CD4-positive, alpha-beta T cell treated with Interferon gamma for 1 hour (primary cell): ENCODE measurements at places on chromosomes 7 and 10.
A peak's percentile ranks its signal among the peaks of the same experiment; 100 is the strongest.

- no peak for DNase-seq
Measured at GRCh38 chr10:32112055-32112454, 55.8 kb upstream of the KIF5B start.

GRCh38 chr10:92753865-92754264 lies 64.1 kb downstream of the HHEX start:
- no peak for DNase-seq

- peak; percentile 40 for DNase-seq
Measured at GRCh38 chr7:129009437-129009836, 45.5 kb downstream of the TNPO3 start.

DNA sequence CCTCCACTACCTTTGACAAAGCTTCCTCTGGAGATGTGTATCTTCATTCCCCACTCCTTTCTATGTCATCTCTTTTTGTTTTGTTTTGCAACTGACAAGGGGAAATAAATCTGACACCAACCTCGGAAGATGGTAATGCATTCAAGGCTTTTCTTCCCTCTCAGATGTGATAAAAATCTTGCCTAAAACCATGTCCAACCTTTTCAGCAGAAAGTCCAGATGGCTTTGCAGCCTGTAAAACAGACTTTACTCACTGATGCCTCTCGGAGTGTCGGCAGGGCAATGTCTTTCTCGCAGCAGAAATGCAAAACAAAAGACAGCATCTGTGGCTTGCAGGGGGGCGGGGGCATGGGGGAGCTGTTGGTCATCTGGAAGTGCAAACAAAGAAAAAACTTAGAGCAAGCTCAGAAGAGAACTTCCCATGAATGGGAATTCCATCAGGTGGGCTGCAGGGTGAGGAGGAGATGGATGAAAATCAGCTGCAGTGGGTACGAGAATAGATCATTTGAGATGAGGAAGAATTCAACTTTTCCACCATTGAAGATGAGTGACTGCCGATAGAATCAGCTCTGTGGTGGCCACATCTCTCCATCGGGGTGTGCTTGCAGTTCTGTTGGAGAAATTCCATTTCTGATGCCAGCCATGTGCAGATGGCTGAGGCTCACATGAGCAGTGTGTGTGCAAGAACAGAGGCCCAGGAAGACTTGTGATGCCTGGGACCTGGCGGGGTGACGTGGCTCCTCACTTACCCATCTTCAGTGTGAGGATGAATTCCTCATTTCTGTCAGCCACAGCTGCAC lies 237.7 kb downstream of the WDR37 start:
- DNase-seq: no peak

DNA sequence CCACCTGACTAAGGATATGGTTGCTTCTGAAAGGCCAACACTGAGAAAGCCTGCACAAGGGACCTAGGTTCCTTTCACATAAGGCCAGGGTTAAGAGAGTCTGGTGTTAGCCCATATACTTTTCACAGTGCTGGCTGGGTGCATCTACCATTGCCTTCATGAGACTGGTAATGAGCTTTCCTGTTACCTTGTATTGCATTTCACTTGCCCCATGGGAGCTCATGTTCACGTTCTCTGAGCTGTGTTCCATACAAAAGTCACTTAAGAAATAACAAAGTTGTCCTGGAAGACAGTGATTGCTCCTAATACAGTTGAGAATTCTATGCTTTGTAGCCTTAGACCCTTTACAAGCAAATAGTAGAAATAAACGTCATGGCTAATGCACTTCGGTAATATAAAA lies 337.8 kb upstream of the TEX47 start:
- DNase-seq: no peak

DNA sequence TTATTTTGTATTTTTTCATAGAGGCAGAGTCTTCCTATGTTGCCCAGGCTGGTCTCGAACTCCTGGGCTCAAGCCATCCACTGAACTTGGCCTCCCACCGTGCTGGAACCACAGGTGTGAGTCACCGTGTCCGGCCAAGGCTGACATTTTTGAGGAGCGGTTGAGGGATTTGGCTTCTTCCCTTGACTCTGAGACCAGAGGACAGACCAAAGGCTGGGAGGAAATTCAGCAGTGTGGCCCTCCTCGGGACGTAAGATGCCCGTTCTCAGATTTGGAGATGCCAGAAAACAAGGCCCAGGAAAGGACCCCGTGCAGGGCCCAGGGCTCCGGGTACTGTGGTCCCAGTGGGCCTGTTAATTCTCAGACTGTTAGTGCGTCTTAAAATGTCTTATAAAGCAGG lies 146.2 kb downstream of the WDR37 start:
- DNase-seq: no peak

DNA sequence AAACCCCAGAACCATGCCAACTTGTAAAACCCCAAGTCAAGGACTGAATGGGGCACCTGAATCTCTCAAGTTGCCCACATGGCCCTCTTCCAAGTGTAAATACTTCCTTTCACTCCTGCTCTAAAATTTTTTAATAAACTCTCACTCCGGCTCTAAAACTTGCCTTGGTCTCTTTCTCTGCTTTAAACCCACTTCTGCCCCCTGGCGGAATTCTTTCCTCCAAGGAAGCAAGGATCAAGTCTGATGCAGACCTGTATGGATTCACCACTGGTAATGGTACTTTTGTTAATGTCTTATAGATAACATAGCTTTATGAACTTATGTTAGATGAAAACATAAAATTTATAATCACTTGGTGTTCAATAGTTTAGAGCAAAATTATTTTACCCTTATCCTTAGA lies 33.8 kb downstream of the SLC16A9 start:
- DNase-seq: no peak

- no peak for DNase-seq
Measured at GRCh38 chr10:101280511-101280910, 51.2 kb upstream of the LBX1 start.

DNA sequence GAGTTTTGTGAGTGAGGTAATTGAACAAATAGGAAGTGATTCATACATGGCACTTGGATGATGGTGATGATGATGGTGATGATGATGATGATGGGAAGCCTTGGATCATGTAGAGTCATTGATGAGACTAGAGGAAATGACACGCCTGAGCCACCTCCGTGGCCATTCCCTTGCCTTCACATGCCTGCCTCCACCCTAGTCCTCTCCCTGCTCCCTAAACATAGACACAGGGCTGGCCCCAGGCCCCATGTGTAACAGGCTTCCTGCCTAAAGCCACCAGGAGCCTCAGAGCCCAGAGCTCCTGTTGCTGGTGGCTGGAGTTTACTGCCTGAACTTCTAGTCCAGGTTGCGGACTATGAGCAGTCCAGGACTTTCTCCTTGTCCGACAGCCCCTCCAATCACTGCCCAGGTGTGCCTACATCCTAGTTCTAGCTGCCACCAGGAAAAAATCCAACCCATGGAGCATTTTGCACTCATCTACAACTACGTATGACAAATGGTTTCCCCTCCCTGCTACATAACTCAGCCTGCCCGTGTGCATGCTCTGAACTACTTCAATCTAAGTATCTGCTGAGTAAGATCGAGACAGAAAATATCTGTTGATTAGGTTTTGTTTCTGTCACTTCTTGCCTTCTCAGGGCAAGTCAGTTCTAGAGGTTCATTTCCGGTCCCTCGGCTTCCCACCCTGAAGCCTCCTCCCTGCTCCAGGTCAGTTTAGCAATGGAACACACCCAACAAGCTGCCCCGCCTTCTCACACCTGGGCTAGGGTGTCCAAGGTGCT lies 35.5 kb upstream of the KDM7A start:
- DNase-seq: peak; percentile 33

DNA sequence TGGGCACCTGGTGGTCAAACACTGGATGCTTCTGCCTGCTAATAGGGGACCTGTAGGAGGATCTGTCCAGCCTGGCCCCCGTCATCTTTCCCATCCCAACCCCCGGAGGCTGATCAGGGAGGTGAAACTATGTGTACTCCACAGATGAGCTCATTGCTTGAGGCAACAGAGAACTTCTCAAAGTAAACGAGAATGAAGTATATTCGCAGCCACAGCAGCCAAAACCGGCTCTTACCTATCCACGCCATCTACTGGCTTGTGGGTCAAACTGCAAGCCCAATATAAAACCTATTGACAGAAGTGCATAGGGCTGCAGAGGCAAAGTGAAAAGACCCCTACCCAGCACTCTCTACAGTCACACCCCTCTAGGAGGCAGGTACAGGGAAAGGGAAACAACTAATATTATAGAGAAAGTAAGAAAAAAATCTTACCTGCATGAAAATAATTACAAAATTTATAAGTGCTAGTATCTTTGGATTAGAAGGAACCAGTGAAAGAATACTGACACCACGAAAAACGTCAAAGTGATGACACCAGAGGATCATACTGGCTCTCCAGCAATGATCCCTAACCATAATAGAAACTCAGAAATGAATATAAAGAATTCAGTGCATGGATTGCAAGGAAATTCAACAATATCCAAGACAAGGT lies 973.5 kb downstream of the ANKRD7 start:
- DNase-seq: no peak

- DNase-seq: no peak
Measured at GRCh38 chr10:75705426-75705825, 274.0 kb downstream of the LRMDA start.

GRCh38 chr7:158289231-158289630 lies 298.4 kb downstream of the PTPRN2 start:
- DNase-seq: no peak

DNA sequence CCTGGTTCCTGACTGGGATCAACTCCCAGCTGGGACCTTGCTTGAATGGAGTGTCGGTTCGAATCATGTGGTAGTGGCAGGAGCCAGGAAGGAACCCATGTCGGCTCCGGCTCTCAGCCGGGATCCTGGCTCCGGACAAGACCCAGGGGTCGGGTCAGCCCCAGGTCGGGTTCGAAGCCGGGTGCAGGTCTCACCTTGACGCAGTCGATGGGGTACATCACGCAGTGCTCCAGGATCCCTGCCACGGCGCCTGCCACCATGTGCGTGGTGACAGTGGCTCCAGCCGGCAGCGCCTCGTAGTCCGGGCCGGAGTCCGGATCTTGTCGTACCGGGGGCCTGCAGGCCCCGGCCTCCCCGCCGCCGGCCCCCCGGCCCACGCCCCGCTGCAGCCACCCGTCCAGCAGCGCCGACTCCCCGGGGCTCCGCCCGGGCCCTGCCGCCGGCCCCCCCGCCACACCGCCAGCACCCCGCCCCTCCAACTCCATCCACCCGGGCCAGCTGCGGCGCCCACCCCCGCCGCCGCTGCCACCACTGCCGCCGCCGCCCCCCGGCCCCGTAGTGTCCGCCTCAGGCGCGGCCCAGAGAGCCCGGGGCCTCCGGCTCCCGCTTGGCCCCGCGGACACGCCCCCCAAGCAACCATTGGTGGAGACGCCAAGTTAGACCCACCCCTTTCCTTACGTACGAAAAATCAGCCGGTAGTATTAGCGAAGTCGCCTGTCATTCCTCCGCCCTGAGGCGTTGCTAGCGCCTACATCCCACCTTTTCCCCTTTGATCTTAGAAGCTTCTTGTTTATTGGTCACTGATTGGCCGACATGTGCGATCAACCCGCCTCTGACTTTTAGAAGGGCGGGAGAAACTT lies at the start of gene SLC25A28:
Gene SLC25A28 (minus strand): TSS at position 589 of the 860 bp plus-strand sequence. CDS start 104 bp downstream, at position 485.
- DNase-seq: peak; percentile 8

DNA sequence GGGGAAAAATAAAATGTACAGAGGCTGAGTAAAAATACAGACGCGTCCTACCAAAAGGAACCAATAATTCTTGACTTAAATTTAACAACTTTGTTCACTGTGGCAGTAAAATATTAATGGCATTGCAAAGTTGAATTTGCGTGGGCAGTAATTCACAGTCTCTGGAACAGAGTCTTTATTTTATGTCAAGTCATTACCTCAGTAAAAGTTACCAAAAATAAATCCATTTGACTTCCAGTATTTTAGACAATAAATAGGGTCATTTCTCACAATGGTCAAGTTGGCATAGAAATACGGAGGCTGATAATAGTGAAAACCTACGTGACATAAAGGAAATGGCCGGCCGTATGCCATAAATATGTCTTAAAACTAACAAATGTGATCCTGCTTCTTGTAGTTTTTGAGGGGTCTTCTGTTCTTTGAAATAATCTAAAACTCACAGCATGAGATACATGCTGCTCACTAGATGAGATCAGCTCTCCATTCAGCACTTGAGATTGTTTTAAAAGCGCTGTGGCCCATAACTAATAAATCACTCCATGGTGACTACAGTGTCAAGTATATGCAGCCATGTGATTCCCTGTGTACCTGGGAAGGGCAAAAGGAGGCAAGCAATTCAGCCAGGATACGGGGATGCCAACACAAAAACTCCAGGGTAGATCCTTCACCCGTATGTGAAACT lies 75.3 kb downstream of the DOCK4 start:
- no peak for DNase-seq

DNA sequence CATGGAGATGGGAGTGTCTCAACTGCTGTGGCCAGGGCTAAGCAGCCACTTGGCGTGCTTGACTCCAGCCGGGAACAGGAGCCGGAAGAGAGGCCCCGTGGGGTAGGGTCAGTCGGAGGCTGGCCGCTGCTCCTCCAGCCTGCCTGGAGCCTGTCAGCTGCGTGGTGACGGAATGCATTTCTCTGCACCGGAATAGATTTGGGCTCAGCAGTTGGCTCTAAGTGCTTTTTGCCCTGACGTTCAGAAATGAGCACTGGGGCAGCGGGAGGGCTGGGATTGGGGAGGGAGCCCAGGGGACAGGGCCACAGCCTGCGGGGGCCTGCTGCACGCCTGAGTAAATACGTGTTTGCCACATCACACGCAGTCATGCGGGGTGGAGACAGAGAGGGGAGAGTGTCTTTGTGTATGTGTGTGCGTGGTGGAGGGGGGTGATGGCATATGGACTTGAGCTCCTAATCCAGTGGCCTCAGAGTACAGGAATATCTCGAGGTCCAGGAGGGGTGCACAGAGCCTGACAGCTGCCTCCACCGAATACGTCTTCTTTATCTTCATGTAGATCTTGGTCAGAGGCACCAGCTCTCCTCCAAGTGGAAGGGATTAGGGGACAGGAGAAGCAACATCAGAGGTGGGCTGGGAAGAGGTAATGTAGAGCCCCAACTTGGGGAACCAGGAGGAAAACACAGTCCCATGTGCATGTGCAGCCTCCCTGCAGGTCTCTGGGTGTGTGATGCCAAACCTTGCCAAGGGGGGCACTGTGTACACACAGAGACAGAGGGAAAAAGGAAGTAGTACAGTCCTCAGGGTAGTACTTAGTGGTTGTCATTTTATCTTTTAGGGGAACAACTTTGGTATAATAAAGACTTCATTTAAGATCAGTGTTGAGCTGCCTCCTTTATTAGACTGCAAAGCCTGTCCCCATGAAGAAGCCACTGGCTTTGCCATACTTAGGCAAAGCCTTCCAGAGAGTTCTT lies 151.4 kb downstream of the CDH23 start:
- DNase-seq: no peak
